ENCODE measurements at places on chromosomes 3 and 15.

GRCh38 chr3:157051591-157051990 is 108.4 kb downstream of the CCNL1 start:
- DNase-seq = no peak

DNA sequence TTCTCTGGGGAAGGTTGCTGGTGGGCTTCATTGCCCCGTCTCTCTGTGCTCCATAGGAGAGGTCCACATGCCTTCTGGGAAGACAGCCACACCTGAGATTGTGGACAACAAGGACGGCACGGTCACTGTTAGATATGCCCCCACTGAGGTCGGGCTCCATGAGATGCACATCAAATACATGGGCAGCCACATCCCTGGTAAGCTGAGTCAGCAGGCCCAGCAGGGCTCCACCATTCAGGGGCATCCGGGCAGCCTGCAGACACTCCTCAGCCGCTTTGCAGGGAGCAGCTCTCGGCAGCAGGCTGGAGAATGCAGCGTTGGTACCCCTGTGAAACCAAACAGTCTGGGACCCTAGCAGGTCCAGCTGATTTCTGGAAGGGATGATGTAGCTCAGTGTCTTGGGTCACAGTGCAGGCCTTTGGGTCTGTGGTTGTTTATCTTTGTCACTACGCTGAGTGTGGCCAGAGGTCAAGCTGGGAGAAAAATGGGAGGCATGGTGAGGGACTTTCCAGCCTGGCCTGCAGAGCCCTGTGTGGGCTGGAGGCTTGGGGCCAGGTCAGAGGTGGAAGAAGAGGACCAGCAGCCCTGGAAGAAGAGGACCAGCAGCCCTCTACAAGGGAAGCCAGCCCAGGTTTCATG is 67.2 kb downstream of the DNASE1L3 start:
- no peak for DNase-seq

- peak; percentile 3 for DNase-seq
Measured at GRCh38 chr3:107206141-107206540, 171.1 kb upstream of the CCDC54 start.

DNA sequence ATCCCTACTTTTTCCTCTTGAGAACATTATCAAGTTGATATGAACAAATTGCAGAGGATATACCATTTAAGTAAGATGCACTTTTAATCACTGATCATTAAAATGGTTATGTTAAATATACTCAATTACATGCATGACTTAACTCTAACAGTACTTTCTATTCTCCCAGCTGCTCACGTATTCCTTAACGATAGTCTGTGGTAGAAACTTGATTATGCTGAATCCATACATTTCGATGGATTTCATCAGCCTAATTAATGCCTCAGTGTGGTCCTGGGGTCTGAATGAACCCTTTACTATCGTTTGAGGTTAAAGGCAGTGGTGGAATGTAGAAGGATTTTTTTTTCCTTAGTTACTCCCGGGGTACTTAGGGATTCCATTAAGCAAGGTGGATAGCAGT is 18.6 kb downstream of the SOX2 start:
- DNase-seq = no peak

DNA sequence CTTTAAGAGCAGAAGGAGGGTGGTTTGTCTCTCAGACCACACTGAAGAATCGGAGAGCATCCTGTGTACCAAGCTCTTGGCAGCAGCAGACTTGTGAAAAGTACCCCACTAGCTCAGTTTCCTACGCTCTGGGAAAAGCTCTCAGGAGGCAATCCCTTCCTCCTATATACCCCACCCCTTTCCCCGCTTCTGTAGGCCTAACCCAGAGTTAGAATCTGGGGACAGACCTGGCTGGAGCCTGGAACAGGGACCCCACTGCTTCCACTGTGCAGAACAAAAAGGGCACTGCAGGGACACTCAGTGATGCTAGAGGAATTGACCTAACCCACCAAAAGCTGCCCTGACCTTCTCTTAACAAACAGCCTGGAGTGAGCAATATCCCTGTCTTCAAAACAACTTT is 70.0 kb upstream of the CCDC39 start:
- DNase-seq = no peak

DNA sequence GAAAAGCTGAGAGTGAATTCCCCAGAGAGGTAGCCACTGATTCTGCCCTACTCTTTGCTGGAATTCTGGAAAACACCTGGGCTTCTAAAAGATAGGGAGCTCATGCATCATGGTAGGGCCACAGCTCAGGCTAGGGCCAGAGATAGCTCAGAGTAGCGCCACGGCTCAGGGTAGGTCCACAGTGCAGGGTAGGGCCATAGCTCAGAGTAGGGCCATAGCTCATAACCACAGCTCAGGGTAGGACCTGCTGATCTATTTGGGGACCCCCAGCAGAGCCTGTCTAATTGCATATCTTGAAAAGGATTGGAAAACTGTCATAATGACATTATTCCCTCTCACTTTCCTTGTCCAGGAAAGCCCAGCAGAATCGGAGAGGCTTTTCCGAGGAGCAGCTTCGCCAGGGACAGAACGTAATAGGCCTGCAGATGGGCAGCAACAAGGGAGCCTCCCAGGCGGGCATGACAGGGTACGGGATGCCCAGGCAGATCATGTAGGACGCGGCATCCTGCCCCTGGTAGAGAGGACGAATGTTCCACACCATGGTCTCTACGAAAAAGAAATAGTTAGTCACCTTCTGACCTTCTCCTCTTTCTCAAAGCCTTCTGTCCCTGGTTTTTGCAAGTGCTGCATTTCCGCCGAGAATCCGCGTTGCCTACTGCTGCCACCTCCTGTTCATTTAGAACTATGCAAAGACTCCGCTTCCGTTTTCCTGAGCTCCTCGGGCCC is 14.5 kb downstream of the TAGLN3 start:
- peak; percentile 67 for DNase-seq

GRCh38 chr15:79282371-79283251 is at the start of gene ANKRD34C:
Gene ANKRD34C, plus strand, starts transcription at chr15:79282722. Its CDS starts 10,563 bp downstream, at chr15:79293285.
- no peak for DNase-seq

DNA sequence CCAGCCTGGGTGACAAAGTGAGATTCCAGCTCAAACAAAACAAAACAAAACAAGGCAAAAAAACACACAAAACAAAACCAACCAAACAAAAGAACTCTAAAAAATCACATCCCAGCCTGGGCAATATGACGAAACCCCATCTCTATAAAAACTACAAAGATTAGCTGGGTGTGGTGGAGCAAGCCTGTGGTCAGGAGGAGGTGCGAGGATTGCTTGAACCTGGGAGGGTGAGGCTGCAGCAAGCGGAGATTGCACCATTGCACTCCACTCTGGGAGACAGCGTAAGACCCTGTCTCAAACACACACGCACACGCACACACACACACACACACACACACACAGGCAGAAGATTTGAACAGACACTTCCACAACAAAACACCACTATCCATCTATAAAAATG is 99.6 kb downstream of the SHQ1 start:
- DNase-seq = no peak

DNA sequence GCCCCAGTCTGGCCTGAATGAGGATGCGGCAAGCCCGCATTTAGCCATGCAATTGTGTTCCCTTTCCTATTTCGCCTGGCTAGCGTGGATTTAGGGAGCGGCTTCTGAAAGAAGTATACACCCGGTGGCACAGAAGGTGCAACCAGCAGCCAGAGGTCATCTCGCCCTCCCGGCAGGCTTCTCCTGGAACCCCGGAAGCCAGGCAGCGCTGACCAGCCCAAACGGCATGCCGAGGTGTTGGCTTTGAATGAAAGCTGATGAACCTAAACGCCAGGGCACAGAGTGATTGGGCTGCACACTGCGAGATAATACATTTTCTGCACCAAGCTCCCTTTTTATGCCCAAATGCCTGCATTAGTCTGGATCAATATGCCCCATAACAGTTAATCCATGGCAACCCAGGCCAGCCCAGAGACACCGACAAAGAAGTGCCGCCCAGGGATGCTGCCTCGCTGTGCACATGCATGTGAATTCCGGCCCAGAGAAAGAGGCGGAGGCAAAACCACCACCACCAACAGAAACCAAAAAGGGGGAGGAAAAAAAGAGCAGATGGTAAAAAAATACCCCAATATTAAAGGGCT is 1.4 kb downstream of the SRGAP3 start:
- no peak for DNase-seq

GRCh38 chr3:159025733-159026132 is 223.9 kb downstream of the MFSD1 start:
- DNase-seq = no peak

- no peak for DNase-seq
Measured at GRCh38 chr3:33071946-33072345, 25.0 kb downstream of the GLB1 start.

- DNase-seq = no peak
Measured at GRCh38 chr3:190558796-190559195, 44.9 kb downstream of the IL1RAP start.

DNA sequence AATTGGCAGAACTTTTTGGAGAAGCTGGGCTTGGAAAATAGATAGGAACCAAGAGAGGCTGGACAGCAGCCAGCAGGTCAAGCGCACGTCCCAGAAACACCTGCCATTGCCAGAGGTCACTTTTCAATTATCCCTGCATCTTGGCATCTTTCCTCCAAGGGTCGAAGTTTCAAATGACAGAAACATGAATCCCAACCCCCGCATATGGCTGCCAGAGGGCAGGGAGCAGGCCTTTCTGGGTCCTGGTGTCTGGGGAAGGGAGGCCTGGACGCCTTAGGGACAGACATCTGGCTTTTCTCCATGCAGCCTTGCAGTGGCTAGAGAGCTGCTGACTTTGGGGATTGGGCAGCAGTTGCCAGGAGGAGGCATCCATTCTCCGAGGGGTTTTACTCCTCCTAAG is 164.5 kb upstream of the TPM1 start:
- DNase-seq = no peak

DNA sequence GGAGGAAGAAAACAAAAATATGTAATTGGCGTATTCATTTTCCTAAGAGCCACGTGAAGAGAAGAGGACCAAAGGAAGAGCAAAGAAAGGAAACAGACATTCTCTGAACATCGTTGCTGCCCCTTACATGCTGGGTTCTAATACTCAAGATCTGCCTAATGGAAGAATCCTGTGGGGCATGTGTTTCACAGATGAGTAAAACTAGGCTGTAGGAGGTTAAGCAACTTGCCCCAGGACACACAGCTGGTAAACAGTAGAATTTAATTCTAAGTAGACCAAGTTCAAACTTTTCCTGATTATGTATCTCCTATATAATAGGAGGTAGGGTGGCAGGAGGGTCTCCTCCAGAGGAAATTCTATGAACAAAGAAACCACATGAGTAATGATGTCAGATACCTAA is 106.1 kb upstream of the TNFAIP8L3 start:
- no peak for DNase-seq

- DNase-seq = no peak
Measured at GRCh38 chr15:97009031-97009431, 678.5 kb downstream of the NR2F2 start.

- no peak for DNase-seq
Measured at GRCh38 chr3:18264361-18264760, 160.8 kb downstream of the SATB1 start.

DNA sequence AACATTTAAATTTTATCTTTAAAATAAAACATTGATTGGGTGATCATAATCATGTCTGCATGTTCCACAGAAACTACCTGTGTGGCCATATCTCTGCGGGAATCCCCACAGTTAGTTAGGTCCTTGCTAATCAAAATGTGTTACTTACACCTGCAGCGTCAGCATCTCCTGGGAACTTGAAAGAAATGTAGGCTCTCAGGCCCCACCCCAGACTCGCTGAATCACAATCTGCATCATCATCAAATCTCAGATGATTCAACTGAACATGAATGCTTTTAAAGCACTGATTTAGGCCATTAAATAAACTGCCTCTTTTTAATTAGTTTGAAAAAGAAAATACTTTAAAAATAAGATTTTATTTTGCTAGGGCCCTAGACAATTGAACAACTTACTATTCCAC is 577.8 kb downstream of the PYDC2 start:
- DNase-seq = no peak

GRCh38 chr3:121562148-121562547 is 5.6 kb upstream of the ARGFX start:
- no peak for DNase-seq

- DNase-seq = no peak
Measured at GRCh38 chr15:73660455-73660854, 23.7 kb upstream of the CD276 start.

DNA sequence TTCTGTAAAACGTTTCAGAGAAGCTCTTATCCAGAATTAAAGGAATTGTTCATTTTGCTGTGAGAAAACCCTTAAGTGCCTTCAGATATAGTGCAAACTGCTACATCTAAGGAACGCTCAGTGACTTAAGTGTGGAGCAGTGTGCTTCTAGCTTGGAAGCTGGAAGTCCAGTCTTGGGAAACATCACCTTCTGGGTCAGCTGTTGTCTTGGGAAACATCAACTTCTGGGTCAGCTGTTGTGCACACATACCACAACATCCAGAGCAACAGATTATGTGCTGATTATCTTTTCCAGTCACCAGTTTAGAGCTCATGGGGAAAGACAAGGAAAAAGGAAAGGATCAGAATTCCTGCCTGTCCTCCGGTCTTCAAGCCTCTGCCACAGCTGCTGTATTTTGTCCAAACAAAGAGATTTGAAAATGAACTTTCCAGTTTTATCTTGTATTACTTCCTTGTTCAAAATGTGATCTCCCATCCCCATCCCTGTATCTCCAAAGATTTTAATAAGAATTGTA is 713.6 kb downstream of the NSUN3 start:
- DNase-seq = no peak

DNA sequence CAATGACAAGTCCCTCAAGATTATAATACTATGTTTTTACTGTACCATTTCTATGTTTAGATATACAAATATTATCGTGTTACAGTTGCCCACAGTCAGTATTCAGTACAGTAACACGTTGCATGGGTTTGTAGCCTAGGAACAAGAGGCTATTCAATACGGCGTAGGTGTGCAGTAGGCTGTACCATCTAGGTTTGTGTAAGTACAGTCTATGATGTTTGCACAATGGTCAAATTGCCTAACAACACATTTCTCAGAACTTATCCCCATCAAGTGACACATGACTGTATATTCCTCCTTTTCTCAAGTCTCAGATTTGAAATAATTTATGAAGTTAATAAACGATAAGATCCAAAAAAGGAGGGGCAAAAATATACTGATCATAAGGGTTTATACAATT is 21.7 kb downstream of the ZDHHC3 start:
- no peak for DNase-seq

GRCh38 chr3:150327678-150328653 is 80.1 kb upstream of the TSC22D2 start:
- no peak for DNase-seq

- DNase-seq = no peak
Measured at GRCh38 chr3:11556851-11557644, 86.7 kb downstream of the VGLL4 start.

DNA sequence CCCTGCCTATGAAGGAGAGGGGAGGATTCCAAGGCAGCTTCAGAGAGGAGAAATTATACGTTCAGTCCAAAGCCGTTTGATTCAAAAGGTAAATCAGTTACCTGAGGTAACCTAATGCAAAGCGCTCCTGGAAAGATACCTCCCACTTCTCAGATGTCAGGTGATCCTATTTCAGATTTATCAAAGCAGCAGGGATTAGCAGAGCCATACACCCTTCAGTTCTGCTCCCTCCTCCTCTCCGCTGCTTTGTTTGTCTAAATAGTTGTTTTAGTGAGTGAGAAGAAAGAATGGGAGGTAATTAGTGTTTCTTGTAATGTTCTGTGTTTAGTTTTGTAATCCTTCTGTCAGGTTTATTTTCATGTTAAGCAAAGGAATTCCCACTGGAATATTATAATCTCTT is 81.1 kb downstream of the SOX14 start:
- no peak for DNase-seq

Measured in activated naive CD8-positive, alpha-beta T cell treated with anti-CD3 and anti-CD28 coated beads, Interleukin-2, amount 50 U/mL, for 24 hours (primary cell).